T-helper 1 cell (primary cell): ENCODE measurements at places on chromosomes 5 and 9.

GRCh38 chr5:5340206-5340729 lies 82.2 kb upstream of the ICE1 start:
- no peak for DNase-seq

DNA sequence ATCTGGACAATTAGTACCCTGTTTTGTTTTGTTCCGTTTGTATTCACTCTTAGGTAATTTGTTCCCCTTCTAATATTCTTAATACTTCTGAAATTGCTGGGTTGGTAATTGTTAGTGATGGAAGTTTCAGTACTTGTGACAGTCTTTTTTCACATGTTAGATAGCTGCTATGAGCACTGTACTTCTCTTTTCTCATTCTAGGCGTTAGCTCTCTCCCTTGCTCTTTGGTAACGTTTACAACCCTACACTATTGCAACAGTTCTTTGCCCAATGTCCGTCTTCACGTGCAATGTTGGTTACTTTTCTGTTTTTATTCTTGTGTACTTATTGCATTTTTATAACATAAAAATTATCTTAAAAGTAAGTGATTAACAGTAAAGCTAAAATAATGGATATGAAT lies 1509.0 kb downstream of the MAT2B start:
- no peak for DNase-seq

GRCh38 chr9:85900504-85901201 lies 40.3 kb upstream of the NAA35 start:
- DNase-seq: peak; percentile 24

DNA sequence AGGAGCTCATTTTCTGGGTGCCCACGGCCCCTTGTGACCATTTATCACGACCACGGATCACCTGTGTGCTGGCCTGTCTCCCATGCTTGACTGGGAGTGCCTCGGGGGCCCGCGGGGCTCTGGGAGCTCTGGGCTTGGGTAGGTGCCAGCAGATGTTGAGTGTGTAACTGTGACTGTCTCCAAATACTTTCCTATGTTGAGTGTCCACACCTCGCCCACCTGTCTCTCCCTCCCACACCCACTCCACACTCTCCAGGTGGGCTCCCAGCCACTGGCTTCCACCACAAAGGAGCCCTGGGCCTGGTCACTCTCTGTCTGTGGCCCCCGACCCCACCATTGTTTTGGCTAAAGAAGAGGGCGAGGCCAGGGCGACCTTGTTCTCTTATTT lies 196.4 kb downstream of the CDK5RAP2 start:
- no peak for DNase-seq

DNA sequence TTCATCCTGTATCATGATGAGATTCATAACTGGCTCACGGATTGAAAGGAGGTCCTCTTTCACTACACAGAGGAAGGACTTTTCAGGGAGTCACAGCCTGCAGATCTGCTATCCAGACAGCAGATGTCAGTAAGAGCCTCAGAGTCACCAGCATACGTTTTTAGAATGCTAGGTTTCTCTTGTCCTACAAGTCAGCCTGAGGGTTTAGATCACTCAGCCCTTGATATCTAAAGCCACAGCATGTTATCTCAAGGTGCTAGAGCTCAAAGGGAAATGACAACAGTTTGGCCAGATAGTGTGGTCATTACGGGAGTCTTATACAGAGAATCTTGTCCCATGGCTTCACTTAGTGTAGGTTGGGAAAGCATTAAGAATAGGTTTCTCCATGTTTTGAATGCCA lies 30.9 kb upstream of the SLC46A2 start:
- DNase-seq: peak; percentile 9

GRCh38 chr9:87812375-87813118 lies 70.1 kb upstream of the SPATA31E1 start:
- no peak for DNase-seq

DNA sequence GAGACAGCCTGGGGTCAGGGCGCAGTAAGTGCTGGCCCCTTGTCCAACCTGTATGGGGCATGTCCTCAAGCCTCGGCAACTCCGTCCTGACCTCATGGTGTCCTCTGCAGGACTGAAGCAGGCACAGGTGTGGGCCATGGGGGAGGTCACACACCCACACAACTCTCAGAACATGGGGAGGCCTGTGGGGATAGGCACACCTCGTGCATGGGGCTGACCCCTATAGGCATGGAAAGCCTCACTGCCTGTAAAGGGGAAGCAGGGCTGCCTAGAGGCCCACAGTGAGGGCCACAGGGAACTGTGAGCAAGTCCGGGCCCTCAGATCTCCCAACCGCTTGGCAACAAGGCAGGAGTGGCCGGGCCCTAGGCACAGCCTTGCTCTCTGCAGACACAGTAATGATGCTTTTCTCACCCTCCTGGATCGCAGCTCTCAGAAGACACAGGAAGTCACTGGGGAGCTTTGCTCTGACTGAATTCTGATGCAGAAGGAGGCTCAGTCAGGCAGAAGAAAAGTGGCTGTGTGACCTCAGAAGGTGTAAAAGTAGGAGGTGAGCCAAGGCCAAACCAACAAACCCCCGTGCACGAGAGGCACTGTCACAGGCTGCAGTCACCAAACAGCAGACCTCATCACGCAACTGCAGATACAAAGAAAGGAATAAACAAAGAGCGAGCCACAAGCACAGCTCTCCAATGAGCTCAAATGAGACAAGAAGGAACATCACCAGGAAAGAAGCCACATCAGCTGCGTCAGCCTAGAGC lies 5.4 kb downstream of the IPPK start:
- no peak for DNase-seq

- no peak for DNase-seq
Observed at GRCh38 chr5:147372191-147372590, 137.4 kb downstream of the STK32A start.

- no peak for DNase-seq
Observed at GRCh38 chr5:131239686-131240085, 24.2 kb upstream of the CDC42SE2 start.

GRCh38 chr9:77429928-77430327 lies 218.2 kb downstream of the GNA14 start:
- no peak for DNase-seq

GRCh38 chr9:98142182-98142907 lies 23.3 kb upstream of the TRIM14 start:
- no peak for DNase-seq

DNA sequence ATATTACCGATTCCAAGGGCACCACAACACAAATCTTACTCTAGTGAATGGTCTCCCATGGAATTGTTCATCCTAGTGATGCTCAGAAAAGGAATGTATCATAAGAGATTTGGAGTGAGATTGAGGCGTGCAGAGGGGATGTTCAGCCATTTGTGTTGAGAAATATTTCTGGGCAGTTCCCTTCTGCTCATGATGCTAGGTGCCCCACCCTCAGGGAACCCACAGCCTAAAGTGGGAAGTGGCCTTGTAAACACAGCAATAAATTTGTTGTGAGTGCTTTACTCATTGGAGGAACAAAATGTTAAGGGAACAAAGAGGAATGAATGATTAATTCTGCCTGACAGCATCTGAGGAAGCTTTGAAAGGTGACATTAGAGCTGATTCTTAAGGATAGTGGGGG lies 129.9 kb downstream of the TLE4 start:
- DNase-seq: no peak

DNA sequence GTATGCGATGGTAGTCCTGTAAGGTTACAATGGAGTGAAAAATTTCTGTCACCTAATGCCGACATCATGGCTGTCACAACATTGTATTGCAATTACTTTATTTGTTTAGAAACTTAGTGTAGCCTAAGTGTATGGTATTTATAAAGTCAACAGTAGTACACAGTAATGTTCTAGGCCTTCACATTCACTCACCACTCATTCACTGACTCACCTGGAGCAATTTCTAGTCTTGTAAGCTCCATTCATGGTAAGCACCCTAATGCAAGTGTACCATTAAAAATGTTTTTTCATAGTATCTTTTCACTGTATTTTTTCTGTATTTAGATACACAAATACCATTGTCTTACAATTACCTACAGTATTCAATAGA lies 58.5 kb downstream of the ATP10B start:
- DNase-seq: no peak

GRCh38 chr5:64838376-64838775 lies 69.6 kb downstream of the CWC27 start:
- no peak for DNase-seq

DNA sequence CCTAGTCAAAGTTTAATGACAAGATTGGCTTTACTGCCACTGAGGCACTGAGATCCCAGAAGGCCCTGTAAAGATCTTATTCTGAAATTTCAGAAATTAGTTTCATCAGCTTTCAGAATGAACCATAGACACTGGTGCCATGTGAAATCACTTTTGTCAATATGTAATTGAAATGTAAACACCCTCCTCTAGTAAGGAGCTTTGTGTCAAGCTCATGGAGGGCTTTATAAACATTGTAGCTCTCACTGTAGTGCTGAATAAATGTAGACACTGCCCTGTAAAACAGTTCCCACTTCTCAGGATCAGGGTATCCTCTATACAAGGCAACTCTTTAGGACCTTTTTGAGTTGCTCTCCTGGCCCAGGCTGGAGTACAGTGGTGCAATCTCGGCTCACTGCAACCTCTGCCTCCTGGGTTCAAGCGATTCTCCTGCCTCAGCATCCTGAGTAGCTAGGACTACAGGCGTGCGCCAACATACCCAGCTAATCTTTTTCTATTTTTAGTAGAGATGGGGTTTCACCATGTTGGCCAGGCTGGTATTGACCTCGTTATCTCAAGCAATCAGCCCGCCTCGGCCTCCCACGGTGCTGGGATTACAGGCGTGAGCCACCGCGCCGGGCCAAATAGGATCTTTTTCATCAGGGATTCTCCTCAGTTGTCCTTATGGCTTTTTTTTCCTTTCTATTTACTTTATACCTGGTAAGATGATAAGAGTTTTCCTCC lies 1823.9 kb upstream of the CDH9 start:
- DNase-seq: no peak

DNA sequence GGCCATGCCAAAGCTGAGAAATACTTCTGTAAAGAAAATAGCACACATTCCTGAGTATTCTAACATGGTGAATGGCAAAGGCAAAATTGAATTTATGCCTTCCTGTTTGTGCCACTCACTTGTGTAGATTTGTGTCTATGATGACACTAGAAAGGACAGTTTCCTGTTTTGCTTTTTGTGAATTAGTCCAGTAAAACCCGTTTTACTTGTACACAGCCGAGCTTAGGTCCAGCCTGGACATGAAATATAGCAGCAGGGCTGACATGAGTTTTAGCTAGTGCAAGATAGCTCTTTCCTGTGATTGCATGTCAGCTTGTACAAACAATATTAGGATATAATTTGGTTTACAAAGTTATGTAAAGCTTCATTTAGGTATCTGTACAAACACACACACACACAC lies 1891.7 kb upstream of the WWC1 start:
- no peak for DNase-seq

GRCh38 chr5:122311961-122312590 lies at the start of gene SNCAIP:
SNCAIP (plus strand) TSS chr5:122312237; CDS start chr5:122391135, 78,898 bp downstream.
- no peak for DNase-seq
